ENCODE measurements at places on chromosomes 16 and 17. TPM values are rescaled to one million over a fixed set of nuclear protein-coding genes. Genes with fewer than 3 reads are reported as not detected.

- no peak for DNase-seq
Observed at GRCh38 chr17:62919388-62919787, 46.6 kb upstream of the TANC2 start.

GRCh38 chr16:23060458-23061320 is 88.6 kb downstream of the USP31 start:
- peak; percentile 62 for DNase-seq

Gene CCL16
- total RNA-seq: not detected

Gene TEX19
- total RNA-seq: 0.23 TPM

DNA sequence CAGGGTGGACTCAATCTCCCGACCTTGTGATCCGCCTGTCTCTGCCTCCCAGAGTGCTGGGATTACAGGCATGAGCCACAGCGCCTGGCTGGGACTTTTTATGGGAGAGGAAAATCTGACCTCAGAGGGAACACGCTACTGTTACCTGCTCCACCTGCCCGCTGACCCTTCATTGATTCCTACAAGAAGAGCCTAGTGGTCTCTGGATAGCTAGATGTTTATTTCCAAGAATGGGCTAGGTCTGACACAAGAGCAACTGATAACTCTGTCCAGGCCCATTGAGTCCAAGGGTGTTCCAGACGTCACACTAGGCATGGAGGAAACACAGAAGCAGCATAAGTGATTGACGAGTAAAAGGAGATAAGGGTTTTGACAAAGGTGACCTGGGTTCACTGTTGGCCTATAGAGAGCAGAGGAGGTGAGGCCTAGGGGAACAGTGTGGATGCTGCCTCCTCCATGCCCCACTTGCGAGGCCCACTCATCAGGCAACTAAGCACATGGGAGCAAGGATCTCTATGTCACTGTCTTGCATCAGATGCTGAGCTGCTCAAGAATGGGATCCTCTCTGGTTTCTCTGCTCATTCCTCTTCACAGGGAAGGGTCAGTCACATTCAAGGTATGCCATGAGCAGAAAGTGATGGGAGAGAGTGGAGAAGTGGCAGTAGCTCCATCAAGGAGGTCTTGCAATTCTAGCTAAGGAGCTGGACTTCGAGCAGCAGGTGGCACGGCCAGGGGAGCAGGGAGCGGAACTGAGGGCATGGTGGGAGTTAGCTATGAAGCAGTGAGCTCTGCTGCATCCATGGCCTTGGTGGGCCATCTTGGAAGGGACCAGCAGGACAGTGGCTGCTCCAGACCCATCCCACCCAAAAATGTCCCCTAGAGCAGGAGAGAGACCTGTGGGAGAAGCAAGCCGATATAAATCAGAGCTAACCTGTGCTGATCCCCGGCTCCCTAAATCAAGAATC is 145.2 kb downstream of the WSCD1 start:
- no peak for DNase-seq

DNA sequence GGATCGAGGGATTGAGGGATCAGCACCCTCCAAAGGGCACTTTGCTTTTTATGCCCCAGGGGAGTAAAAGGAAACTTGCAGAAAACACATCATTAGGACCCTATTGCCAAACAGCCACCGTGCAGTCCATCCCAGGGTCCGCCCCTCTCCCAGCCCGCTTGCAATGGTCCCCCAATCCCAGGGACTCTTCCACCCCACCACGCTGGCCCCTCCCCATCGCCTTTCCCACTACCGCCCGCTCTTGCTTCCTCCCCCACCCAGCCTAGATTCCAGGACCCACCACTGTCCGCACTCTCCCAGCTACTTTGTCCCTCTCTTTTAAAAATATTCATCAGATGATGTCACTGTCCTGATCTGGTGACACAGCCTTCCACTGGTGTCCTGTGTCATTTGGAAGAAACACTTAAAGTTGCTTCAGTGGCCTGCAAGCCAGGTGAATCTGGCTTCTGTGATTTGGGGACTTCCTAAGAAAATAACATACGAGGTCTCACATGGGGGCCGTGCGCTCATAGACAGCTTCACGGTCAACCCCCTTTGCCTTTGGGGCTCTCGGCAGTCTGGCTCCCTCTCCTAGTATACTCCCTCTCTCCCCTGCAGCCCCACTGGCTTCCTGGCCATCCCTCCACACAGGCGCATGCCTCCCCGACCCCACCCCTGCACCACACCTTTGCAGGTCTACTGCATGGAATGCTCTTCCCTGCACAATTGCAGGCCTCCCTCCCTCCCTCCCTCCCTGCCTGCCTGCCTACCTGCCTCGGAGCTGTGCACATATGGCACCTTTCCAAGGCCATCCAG is 127.9 kb downstream of the RBFOX3 start:
- DNase-seq: peak; percentile 22

Gene NME1
- 322 TPM for total RNA-seq

DNA sequence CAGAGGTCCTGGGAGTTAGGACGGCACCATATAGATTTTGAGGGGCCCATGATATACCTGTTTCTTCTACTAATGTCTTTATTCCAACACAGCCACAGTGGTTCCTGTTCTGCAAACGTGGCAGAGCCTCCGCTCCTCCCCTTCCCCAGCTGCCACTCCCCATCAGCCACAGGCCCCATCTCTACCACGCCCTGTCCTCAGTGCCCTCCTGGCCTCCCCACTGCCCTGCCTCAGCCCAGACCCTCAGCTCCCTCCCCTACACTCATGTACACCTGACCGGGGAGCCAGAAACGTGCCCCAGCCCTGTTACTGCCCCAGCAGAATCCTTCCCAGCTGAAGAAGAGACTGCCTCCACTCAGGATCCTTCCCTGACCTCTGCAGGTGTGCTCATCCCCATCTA is 11.9 kb upstream of the RBFOX3 start:
- no peak for DNase-seq

Gene KCNJ18
- not detected for total RNA-seq

DNA sequence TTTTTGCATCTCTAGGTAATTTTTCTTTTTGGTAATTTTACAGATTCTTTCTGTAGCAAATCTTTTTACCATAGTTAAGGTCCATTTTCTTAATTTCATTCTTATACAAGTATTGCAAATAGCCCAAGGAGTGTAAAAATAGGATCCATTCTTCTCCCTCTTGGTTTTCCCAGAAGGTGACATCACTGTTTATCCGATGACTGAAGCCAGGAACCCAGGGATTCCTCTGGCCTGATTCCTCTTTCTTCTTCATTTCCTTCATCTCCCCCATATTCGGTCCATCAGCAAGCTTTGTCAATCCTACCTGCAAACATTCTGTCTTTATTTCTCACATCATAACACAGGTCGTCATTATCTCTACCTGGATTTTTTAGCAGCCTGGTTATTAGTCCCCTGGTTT is 5.3 kb downstream of the RBBP6 start:
- DNase-seq: no peak

- no peak for DNase-seq
Observed at GRCh38 chr17:66357037-66357436, 54.6 kb downstream of the PRKCA start.

GRCh38 chr17:7555320-7555948 is 3.1 kb upstream of the TNFSF13 start:
- DNase-seq: no peak

- no peak for DNase-seq
Observed at GRCh38 chr17:60645918-60646523, 31.6 kb upstream of the BCAS3 start.

DNA sequence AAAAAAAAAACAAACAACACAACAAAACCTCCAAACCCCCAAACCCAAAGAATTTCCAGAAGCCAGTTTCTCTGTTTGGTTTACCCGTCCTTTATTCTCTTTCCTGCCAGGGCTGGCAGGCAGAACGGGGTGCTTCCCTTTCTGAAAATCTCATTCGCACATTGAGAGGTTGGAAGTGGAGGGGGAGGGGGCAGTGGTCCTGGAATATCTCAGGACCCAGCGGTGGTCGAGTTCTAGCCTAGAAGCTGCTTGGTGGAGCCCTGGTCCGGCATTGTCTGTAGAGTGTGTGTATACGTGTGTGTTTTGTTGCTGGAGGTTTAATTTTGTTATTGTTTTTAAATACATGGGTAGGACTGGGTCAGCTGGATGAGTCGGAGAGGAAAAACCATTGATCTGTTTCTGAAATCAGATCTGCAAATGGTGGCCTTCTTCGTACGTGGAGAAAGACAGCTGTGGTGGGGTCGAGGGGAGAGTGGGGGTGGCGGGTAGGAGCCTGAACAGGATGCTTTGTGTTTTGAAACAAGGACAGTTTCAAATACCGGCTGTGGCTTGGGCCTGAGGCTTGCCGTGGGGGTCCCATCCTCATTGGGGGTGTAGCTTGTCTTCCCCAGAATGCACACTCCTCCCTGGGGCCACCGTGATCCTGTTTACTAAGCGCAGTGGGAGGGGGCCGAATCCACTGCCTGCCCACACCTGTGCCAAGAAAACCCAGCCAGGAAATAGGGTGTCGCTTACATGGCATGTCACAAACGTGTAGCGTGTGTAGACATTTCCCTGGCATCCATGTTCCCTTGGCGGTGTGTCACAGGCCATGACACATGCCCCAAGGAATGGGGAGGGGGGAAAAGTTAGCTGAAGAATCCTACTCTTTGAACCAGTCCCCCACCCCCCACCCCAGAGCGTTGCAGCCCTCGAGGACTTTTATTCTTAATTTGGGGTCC is 1.6 kb downstream of the CMIP start:
- DNase-seq: no peak

DNA sequence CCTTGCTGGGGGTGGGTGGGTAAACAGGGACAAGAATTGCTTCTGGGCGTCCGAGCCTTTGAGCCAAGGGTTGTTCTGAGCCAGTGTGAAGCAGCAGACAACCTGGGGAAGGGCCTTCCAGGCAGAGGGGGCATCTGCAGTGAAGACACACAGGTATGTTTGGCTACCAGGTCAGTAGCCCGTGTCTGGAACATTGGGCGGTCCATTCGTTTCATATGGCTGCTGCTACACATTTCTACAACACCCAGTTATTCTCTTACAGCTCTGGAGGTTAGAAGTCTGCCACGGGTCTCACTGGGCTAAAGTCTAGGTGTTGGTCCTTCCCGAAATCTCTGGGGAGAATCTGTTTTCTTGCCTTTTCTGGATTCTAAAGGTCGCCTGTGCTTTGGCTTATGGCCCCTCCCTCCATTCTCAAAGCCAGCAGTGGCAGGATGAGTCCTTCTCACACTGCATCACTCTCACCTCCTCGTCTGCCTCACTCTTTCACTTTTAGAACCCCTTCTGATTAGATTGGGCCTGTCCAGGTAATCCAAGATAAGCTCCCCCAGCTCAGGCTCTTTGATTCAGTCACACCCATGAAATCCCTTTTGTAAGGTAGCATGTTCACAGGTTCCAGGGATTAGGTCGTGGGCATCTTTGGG is 136.1 kb downstream of the CLEC16A start:
- DNase-seq: no peak

DNA sequence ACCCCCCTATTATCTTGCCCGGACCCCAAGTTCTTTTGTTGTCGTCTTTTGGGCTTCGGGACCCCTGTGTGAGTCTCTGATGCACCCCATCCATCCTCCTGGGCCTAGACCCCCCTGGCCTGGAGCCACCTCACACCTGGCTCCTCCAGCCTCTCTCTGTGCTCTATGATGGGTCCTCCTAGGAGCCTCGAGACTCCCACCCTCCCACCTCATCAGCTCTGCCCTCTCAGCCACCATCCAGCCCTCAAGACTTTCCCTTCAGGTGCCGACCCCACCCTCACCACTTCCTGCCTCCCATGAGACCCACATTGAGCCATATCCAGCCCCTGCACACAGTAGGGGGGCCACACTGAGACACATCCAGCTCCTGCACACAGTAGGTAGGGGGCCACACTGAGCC is 8.7 kb upstream of the ATP2A3 start:
- no peak for DNase-seq

DNA sequence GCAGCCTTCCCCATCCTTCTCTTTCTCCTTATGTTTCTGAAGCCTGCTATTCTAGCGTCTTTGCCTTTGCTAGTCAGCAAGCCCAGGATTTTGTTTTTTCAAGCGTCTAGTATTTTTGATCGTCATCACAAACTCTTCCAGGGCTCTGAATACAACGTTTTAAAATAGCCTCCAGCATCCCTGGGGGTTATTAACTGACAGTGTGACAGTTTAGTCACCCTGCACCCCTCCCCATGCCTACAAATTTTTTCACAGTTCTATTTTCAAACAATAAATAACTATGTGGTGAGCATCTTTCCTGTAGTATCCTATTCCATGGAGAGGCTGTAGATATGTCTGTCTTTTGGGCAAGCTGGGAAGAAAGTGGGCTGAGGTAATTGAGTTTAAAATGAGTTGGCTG is 280.9 kb downstream of the MAP2K4 start:
- DNase-seq: no peak

DNA sequence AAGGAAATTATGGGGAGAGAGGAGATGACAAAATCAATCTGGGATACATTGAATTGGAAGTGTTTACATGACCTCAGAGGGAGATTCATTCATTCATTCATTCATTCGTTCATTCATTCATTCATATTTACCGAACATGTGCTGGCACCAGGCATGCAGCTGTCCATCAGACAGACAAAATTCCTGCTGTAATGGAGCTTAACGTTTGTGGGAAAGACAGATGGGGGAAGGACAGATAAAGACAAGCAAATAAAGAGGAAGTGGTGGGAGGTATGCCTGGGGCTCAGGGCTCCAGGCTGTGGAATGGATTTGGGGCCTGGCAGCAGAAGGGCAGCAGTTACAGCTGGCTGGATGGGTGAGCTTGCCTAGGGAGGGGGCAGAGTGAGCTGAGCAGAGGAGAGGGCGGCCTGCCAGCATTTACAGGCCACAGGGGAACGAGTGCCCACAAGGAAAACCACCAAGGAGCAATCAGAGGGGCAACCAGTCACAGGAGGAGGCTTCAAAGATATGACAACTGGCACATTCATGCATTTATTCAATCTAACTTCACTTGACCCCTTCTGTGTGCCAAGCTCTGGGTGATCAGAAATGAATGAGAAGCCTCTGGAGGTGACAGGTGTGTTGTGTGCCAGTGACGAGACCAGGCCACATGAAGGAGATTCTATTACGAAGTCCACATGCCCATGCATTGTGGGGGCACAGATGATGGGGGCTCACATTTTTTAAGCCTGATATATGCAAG is 48.5 kb downstream of the ARHGAP27 start:
- DNase-seq: no peak

Gene OTOP2
- total RNA-seq: not detected

Gene HIGD1B
- total RNA-seq: not detected

- DNase-seq: no peak
Observed at GRCh38 chr17:69198238-69198637, 30.4 kb downstream of the ABCA10 start.

GRCh38 chr17:42913981-42914617 is 13.5 kb downstream of the G6PC1 start:
- no peak for DNase-seq

GRCh38 chr16:88599825-88600538 is 29.8 kb downstream of the ZC3H18 start:
- DNase-seq: no peak

Gene CORO7
- 43.2 TPM for total RNA-seq

Gene SBK1
- total RNA-seq: 79.0 TPM

Gene PAFAH1B1
- total RNA-seq: 136 TPM

GRCh38 chr16:80924372-80924978 is 82.2 kb downstream of the CMC2 start:
- DNase-seq: peak; percentile 57

DNA sequence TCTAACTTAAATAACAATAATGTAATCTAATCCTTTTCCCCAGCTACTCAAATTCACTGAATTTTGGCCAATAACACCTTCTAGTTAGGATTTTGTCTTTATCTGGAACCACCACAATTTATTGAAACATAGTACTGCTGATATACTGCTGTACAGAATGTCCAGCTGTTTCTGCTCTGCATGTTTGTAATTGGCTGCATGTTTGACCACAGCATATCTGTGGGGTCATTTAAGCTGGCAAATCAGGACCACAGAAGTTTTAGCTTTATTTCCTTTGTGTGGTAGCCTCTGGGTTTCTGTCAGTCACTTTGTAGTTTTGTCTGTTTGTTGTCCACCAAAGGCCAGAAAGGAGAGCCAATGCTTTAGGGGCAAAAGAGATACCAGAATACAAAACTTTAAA is 22.2 kb upstream of the RAB11FIP4 start:
- no peak for DNase-seq
